Cardiac ventricle fibroblast (primary cell): ENCODE measurements at places on chromosomes 3 and 15. TPM values are rescaled to one million over a fixed set of nuclear protein-coding genes. Genes with fewer than 3 reads are reported as not detected.

Gene P2RY14
- not detected in 2 replicates for total RNA-seq

Gene CFAP91
- 0.05 TPM in 1 of 2 replicates, not detected in the other for total RNA-seq

Gene GOLGA8S
- 0.19 and 0.39 TPM in 2 replicates for total RNA-seq

Gene FBXO40
- total RNA-seq, result not detected in 2 replicates

Gene CHRNB4
- total RNA-seq, result not detected in 2 replicates

Gene NFKBIZ
- total RNA-seq, result 11.5 and 16.7 TPM in 2 replicates

Gene SACM1L
- total RNA-seq, result 18.6 and 21.2 TPM in 2 replicates

Gene MFN1
- total RNA-seq, result 21.5 and 22.6 TPM in 2 replicates

Gene MTHFS
- 8.0 and 21.3 TPM in 2 replicates for total RNA-seq
